ENCODE measurements at places on chromosomes 5 and 9.
A peak's percentile ranks its signal among the peaks of the same experiment; 100 is the strongest.

GRCh38 chr5:34930462-34930844 is 1.1 kb downstream of the DNAJC21 start:
- DNase-seq: no peak

DNA sequence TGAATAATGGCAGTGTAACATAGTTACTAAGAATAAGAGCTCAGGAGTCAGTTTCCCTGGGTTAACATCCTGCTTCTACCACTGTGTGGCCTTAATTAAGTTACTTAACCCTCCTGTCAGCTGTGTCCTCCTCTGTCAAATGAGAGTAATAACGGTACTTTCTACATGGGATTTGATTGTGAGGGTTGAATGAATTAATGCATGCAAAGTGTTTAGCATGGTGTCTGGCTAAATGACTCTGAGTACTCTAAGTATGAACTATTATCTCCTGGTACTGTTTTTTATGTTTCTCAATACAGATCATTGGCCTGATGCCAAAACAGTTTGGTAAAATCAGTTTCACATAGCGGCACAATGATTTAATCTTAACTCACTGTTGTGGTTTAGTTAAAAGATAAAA is 19.6 kb downstream of the ZNF131 start:
- no peak for DNase-seq

GRCh38 chr9:77987880-77988525 is 43.6 kb downstream of the GNAQ start:
- DNase-seq: no peak

GRCh38 chr9:124441291-124441690 is 9.0 kb upstream of the ADGRD2 start:
- no peak for DNase-seq

GRCh38 chr9:112046181-112046580 is 128.9 kb downstream of the SUSD1 start:
- no peak for DNase-seq

GRCh38 chr5:74433896-74434829 is 206.4 kb downstream of the ENC1 start:
- peak; percentile 49 for DNase-seq

GRCh38 chr5:159961176-159962160 is 45.2 kb downstream of the ADRA1B start:
- DNase-seq: no peak

DNA sequence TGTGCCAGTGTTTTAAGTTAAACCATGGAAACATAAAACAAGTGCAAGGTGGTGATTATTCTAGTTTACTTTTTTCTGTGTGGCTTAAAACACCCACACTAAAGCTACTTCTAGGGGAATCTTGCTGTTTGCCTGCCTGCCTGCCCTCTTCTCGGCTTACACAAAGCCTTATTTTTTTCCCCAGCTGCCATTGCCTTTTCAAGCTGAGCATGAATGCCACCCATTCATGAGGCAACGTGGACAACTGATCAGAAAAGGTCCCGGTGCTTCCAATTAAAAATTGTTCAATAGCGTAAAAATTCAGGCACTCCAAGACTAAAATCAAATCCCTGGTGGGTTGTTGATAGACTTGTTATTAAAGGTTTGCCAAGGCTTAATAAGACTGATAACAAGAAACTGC is 401.4 kb downstream of the TMEM161B start:
- DNase-seq: no peak

GRCh38 chr5:173056783-173057061 is 570 bp downstream of the CREBRF start:
- DNase-seq: no peak

DNA sequence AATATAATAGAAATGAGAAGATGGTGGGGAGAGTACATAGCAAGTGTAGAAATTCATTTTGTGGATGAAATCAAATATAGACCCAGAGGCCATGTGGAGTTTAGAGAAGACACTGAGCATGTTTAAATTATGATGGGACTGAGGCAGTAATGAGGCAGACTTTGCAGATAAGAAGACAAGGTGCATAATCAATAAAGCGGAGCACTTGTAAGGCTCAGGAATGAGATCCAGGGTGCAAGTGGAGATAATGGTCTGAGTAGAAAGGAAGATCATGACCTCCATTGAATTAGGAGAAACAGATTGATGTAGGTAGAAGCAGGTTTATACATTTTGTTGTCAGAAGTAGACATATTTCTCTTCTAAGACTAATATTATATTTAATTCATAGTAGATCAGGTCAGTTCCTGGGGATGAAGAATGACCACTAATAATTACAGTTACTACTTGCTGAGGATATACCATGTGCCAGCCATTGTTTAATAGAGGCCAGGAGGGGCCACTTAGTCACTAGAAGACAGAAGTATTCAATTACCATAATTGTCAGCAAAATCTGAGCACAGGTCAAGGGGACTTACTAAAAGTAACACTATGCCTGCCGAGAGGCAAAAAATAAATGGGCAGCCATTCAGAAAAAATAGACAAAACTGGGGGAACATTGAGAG is 479.8 kb downstream of the DNAH5 start:
- DNase-seq: no peak

DNA sequence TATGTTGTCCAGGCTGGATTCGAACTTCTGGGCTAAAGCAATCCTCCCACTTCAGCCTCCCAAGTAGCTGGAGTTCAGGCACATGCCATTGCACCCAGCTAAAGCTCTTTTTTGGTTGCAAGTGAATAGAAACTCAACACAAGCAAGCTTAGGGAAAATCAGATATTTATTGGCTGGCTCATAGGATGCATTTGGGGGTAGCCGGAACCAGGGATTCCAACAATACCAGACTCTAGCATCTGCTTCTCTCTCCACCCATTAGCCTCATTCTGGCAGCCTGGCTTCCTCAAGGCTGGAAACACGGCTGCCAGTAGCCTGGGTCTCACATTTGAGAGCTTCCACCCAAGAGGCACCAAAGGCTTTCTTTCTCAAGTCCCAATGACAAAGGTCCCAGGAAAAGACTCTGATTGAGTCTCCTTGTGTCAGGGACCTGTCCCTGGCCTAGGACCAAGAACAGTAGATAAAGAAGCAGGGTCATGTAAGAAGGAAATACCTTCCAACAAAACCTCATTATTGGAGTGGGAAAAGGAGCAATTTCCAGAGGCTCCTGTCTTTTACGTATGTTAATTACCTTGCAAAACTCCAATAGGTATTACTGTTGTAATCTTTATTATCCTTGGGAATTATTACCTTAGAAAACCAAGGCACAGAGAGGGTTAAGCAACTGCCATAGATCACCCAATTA is 23.0 kb upstream of the B4GALT1 start:
- no peak for DNase-seq

DNA sequence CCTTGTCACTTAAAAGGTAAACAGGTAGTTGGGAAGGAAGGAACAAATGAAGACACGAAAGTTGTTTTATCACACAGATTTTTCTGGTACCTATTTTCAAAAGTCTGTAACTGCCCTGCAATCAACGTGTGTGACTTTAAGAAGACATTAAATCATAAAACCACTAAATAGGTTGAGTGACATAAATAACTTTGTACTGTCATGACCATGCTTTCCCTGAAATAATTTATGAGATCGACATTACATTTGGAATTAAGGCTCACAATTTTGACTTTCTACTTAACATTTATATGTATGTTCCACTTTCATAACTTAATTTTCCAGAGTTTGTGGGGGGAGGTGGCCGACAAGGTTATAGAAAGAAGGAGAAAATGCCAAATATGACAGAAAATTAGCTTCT is 181.1 kb downstream of the MLLT3 start:
- no peak for DNase-seq

DNA sequence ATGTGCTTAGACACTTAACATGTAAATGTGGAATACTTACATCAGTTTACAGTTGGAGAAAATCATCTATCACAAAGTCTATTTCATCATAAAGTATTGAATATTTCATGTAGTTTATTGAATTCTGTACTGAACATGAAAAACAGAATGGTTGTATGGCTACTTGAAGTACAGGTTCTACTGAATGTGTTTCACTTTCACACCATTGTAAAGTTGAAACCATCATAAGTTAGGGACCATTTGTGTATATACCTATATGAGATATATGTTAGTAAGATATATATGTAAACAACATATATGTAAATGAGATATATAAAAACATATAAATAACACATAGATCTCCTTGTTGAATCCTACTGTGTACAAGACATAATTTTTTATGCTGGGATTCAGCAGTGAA is 63.0 kb upstream of the TAF11L2 start:
- no peak for DNase-seq

- no peak for DNase-seq
Observed at GRCh38 chr9:106590759-106591505, 272.0 kb upstream of the ZNF462 start.

GRCh38 chr9:129141066-129142041 is 30.1 kb downstream of the PTPA start:
- DNase-seq: peak; percentile 76

DNA sequence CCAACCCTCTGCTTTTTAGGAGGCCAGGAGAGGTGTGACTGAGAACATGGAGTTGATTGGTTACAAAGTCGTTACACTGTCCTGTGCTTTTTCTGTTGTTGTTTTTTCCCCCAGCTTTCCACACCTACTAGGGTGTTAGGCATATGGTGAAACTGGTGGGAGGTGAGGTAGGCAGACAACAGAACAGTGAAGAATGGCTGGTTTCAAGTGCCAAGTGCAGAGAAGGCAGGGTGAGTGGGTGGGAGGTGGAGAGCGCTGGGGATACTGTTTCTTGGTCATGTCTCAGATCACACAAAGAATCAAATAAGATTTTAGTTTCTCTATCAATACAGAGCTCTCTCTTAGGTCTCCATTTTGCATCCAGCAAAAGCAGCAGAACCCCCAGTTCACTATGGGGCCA is 2.2 kb upstream of the SPTAN1 start:
- DNase-seq: no peak

DNA sequence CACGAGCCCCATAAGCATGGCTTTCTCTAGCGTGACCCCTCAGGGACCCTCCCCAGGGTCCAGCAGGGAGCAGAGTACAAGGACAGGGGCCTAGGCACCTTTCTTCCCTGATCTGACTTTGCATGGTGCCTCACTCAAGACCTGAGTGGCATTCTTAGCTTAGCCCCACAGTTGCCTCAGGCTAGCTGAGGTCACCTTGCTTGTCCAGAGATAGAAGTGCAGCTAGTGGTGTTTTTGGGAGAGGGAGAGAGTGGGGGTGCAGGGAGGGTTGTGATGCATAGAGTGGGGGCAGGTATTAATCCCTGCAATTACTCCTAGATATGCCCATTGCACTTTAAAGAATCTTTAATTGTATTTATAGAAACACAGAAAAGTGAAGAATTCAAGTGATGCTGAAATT is 8.4 kb upstream of the TRIO start:
- DNase-seq: no peak

- DNase-seq: no peak
Observed at GRCh38 chr5:67510204-67510603, 313.6 kb upstream of the CD180 start.

GRCh38 chr9:3865141-3865772 is 339.5 kb upstream of the RFX3 start:
- no peak for DNase-seq

- DNase-seq: no peak
Observed at GRCh38 chr5:31625394-31625793, 13.5 kb upstream of the PDZD2 start.

GRCh38 chr9:3909966-3910650 is 384.3 kb upstream of the RFX3 start:
- no peak for DNase-seq

DNA sequence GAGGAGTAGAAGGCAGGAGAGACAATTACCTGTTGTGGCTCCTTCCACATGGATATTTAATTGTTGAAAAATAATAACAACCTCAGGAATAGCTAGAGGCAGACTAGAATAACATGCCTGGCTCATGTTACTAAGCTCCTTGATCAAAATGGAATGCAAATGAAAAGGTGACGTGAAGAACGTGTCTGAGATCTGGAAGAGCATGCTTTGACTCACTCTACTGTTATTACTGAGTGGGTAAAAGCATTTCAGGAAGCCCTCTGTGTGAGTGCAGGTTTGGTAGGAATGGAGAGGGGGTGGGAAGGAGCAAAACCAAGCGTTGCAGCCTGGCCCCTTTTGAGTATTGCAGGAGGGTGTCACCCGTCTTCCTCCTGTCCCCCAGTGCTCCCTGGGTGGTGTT is 84.8 kb downstream of the EQTN start:
- DNase-seq: no peak

DNA sequence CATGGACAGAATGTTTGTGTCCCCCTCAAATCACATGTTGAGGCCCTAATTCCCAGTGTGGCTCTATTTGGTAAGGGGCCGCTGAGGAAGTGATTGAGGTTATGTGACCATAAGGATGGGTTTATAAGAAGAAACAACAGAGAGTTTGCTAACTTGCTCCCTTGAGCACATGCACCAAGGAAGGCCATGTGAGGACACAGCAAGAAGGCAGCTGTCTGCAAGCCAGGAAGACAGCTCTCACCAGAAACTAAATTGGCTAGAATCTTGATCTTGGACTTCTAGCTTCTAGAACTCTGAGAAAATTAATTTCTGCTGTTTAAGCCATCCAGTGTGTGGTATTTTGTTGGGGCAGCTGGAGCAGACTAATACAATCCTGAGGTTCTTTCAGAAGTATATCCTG is 35.2 kb upstream of the CDC42SE2 start:
- DNase-seq: no peak

GRCh38 chr5:8520917-8521316 is 652.0 kb downstream of the MTRR start:
- DNase-seq: no peak

DNA sequence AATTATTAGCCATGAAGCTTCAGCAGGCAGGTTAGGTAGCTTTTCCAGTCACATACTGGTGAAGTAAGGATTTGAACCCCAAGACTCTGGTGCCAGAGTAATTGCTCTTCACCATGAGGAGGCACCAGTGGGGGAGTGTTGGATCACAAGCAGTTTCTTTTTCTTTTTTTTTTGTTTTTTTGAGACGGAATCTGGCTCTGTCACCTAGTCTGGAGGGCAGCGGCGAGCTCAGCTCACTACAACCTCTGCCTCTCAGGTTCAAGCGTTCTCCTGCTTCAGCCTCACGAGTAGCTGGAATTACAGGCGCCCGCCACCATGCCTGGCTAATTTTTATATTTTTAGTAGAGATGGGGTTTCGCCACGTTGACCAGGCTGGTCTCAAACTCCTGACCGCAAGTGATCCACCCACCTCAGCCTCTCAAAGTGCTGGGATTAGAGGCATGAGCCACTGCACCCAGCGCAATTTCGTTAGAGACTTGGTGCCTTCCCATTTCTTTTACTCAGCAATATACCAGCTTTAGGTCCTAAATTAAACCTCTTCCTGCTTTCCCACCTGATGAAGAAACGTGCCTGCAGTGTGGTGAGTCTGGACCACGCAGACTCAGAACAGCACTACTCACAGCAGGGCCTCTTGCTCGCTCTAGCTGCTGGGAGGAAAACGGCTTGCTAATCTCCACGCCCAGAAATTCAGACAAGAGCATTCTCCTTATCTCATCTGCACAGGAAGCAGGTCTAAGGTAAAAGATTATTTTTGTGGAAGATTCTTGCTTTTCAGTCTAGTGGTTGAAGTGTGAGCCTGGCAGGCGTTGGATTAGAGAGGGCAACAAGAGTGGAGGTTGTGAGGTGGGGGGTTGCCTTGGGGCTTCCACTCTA is at the start of gene S100Z:
S100Z (plus strand) TSS at position 596 of the 873 bp plus-strand sequence. CDS start 25,346 bp downstream, outside the sequence.
- no peak for DNase-seq

GRCh38 chr5:121029536-121030245 is 565.6 kb downstream of the PRR16 start:
- DNase-seq: no peak

All from eye (tissue), 1 donor.